ENCODE measurements at places on chromosomes 1 and 21. TPM values are rescaled to one million over a fixed set of nuclear protein-coding genes. Genes with fewer than 3 reads are reported as not detected.
A peak's percentile ranks its signal among the peaks of the same experiment; 100 is the strongest.

The PGLYRP4 gene
- total RNA-seq = not detected

The OLFML2B gene
- 0.12 TPM for total RNA-seq

DNA sequence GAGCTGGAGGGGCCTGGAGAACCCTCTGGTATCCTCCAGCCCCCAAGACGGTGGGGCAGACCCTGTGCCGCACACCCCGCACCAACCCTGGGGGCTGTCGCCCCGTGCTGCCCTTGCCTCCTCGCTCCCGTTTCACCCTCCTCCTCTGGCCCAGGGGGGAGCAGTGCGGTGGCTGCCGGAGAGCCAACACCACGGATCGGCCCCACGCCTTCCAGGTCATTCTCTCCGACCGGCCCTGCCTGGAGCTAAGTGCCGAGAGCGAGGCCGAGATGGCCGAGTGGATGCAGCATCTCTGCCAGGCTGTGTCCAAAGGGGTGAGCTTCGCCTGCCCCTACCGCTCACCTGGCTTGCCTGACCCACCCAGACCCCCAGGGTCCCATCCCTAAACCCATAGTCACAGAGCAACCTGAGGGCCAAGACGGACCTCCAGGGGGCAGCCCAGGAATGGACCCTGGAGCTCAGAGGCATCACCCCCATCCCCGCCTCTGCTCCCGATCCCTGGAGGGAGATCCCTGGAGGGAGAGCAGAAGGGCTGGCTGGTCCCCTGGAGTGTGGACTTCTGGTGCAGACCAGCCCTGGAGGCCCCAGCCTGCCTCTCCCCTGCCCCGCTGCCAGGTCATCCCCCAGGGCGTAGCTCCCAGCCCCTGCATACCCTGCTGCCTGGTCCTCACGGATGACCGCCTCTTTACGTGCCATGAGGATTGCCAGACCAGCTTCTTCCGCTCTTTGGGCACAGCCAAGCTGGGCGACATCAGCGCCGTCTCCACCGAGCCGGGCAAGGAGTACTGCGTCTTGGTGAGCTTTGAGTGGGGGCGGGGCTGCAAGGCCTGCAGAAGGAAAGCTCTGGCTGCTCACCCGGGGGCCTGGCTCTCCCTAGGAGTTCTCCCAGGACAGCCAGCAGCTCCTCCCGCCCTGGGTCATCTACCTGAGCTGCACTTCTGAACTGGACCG is 4.0 kb upstream of the SLC25A34 start:
- no peak for DNase-seq

DNA sequence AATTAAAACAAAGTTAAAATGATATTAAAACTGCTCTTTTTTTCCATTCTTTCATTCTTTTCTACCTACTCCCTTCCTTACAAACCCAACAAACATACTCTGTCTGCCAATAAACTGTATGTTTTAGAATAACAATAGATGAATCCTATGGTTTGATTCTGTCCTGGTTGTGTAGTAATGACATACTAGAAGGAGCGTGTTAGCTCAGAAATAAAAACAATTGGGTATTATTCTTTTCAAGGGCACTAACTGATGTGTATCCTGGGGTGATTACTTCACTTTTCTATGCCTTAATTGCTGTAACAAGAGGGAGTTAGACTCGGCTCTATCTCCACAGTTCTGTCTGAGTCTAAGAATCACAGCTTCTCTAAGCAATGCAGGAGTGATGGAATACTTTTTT is 194.4 kb downstream of the GIPC2 start:
- no peak for DNase-seq

GRCh38 chr1:207883660-207884250 is 27.2 kb downstream of the CD34 start:
- DNase-seq = no peak

GRCh38 chr1:145936247-145936646 is 9.0 kb upstream of the RBM8A start:
- DNase-seq = no peak

GRCh38 chr1:236282425-236282716 is 613 bp upstream of the ERO1B start:
- DNase-seq = no peak

DNA sequence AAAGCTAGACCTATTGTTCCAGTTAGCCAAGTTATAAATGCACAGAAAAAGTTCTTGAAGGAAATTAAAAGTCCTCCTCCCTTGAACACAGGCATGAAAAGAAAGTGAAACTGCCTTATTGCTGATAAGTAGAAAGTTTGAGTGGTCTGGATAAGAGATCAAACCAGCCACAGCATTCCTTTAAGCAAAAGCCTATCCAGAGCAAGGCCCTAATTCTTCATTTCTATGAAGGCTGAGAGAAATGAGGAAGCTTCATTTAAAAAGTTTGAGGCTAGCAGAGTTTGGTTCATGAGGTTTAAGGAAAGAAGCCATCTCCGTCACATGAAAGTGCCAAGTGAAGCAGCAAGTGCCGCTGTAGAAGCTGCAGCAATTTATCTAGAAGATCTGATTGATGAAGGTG is 2.7 kb upstream of the SSX2IP start:
- peak; percentile 43 for DNase-seq

The HSD3B2 gene
- total RNA-seq = not detected

- no peak for DNase-seq
Observed at GRCh38 chr1:170670802-170671628, 7.1 kb downstream of the PRRX1 start.

DNA sequence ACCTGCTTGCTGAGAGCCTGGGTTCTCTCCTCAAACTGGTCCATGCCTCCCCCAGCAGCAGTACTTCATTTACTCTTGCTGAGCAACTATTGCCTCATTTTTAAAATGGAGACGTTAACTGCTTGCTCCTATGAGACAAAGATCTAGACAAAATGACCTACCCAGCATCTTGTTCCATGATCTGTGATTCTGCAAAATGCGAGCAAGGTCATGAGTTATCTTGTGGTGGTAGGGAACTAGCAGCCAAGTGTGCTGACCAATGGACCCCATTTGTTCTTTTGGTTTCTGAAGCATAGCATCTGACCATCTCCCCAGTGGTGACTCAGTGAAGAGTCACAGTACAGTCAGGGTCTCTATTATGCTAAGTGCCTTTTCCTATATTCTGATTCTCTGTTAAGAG is 40.4 kb downstream of the TBX15 start:
- no peak for DNase-seq
